Esophagus squamous epithelium (tissue), 5 donors: ENCODE measurements at places on chromosomes 1 and 21.
A peak's percentile ranks its signal among the peaks of the same experiment; 100 is the strongest.

GRCh38 chr1:230825761-230826160 lies 42.6 kb downstream of the C1orf198 start:
- DNase-seq, result no peak

DNA sequence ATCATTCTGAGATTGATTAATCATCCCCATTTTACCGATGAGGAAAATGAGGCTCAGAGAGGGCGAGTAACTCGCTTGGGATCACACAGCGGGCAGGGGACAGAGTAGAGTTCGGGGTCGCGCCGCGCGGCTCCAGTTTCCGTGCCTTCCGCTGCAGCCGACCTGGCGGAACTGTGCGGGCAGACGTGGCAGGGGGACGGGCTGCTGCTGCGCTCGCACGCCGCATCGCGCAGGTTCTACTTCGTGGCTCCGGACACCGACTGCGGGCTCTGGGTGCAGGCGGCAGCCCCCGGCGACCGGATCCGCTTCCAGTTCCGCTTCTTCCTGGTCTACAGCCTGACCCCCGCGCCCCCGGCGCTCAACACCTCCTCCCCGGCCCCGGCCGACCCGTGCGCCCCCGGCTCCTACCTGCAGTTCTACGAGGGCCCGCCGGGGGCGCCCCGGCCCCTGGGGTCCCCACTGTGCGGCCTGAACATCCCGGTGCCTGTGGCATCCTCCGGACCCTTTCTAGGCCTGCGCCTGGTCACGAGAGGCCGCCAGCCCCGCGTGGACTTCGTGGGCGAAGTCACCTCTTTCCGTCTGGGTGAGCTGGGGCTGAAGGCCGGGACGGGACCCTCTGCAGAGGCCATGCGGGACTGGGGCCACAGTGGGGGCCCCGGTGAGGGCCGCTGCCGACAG lies 2.3 kb downstream of the LDLRAD2 start:
- no peak for DNase-seq

DNA sequence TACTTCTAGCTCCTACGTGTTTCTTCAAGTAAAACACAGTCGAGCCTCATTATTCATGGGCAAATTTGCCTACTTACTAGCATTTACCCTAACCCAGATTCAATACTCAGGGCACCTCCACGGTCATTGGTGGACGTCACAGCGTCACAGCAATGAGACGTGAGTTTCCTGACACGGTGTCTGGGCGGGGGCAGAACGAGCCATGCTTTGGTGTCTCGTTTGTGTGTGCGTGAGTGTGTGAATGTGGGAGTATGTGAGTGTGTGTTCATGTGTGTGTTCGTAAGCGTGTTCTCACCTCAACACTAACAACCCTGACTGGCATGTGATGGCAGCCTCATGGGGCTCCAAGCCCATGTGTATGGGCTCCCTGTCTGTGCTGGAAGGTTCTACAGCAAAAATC lies 17.5 kb upstream of the COL18A1 start:
- DNase-seq, result no peak

DNA sequence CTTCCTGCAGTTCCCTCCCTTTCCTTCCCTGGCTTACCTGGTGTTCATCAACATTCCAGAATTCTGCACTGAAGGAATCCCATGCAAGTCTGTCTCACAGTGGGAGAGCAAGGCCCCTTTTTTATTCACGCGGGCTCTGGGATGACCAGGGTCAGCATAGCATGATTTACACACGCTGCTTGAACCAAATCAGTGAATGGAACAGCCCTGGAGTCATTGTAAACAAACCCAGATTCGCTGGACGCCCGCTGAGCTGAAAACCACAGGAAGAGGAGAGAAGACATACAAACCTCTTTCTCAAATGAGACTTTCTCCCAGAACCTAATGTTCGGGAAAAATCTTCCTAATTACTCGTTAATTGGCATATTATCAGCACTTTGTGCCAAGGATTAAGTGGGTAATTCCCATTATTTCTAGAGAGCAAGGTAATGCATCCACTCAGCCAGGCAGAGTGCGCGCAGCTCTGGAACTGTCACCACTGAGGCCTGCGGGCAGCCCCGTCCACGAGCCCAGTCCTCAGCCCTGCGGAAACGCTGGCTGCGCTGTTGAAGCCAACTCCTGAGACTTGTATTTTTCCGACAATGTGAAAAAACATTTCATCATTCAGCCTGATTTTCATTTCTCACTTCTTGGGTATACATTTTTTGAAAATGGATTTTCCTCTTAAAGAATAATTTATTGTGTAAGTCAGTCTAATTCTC lies 140.0 kb downstream of the ETS2 start:
- DNase-seq, result no peak

- no peak for DNase-seq
Measured at GRCh38 chr1:177346790-177347359, 176.1 kb downstream of the BRINP2 start.

- no peak for DNase-seq
Measured at GRCh38 chr1:205451759-205452164, 4.1 kb downstream of the BLACAT1 start.

DNA sequence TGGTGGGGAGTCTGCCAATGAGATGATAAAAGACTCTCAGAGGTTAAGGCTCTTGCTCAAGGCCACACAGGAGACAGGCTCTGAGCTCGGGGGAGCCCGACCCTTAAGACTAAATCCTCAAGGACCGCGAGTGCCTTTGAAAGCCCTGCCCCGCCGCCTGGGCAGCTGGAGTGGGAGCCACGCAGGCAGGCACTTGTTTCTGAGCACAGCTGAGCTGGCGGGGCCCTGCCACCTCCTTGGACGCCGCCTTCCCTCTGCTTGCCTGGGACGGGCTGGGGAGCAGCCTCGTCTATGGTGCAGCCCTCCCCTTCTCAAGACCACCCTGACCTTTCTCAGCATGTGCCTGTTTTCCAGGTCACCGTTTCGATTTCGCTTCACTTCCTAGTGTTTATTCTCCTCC lies 169.3 kb downstream of the CAMTA1 start:
- DNase-seq, result no peak

- DNase-seq, result no peak
Measured at GRCh38 chr1:152044386-152044785, 7.6 kb upstream of the S100A11 start.

- no peak for DNase-seq
Measured at GRCh38 chr1:3069491-3070308, 697 bp downstream of the PRDM16 start.

DNA sequence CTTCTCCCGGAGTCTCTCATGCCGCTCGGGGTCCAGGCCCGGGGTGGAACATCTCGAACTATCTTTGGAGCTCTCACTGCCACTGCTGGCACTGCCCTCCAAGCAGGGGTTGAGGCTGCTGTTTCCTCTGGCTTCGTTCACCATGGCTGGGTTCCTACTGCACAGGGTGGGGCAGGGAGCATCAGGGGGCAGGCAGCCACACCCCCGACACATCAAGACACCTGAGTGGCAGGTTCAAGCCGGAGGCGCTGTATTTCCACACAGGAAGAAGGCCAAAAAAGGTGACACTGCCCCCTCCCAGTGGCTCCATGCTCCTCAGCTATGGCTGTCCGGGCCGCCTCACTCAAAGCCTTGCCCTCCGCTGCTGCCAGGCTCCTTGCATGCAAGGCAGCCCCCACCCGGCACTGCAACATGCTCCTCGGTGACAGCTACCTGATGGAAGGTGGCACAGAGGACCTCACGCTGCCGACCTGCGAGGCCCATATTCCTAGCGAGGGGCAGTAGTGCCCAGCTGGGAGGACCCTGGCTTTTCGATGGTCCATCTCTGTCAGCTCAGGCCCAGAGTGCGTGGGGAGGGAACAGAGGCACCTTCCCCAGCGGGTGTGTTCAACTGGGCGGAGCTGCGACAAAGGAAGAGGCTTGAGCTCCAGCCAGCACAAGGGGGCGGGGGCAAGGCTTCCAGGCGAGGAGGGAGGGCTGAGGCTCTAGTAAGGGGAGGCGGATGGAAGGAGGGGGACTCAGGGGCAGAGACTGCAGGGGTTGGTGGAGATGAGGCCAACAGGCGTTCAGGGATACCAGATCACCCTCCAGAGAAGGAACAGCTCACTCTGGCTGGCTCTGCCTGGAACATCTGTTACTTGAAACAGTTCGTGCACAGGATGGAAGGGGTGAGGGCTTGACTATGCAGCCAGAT lies 2.5 kb downstream of the MTHFR start:
- peak; percentile 49 for DNase-seq

DNA sequence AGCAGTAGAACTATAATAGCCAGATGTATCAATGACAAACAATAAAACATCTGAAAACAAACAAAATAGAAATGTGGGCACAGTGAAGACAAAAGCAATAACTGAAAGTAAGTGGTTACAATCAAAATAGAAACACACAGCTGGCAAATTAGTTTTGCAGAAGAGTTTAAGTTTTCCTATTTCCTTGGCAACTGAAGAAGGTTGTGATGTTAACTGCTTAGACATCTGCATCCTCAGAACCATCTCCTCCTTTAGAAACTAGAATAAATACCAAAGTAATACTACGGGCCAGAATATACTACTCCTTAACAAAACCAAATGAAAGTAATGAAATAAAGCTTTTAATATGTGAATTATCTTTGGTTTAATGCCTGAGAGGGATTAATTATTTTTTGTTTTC lies 605.5 kb downstream of the LTN1 start:
- DNase-seq, result no peak
